ENCODE measurements at places on chromosomes 6 and 20.

DNA sequence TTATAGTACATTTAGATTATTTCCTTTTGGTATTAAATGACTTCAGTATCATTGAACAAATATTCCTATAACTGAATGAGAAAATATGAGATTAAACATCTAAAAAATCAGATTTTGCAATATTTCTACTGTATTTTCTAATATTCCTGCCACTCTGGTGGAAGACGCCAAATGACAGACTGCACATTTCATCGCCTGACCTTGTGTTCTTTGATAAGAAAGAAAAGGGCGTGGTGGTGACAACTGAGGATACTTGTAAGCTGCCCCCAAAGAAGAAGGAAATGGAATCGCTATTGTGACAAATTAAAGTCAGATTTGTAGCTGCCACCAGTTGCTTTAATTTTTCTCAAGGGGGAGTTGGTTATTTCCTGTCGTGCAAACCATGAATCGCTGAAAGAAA is 131.3 kb downstream of the MTFR2 start:
- no peak for DNase-seq

GRCh38 chr20:56592211-56592610 is 36.9 kb upstream of the TFAP2C start:
- DNase-seq, result no peak

DNA sequence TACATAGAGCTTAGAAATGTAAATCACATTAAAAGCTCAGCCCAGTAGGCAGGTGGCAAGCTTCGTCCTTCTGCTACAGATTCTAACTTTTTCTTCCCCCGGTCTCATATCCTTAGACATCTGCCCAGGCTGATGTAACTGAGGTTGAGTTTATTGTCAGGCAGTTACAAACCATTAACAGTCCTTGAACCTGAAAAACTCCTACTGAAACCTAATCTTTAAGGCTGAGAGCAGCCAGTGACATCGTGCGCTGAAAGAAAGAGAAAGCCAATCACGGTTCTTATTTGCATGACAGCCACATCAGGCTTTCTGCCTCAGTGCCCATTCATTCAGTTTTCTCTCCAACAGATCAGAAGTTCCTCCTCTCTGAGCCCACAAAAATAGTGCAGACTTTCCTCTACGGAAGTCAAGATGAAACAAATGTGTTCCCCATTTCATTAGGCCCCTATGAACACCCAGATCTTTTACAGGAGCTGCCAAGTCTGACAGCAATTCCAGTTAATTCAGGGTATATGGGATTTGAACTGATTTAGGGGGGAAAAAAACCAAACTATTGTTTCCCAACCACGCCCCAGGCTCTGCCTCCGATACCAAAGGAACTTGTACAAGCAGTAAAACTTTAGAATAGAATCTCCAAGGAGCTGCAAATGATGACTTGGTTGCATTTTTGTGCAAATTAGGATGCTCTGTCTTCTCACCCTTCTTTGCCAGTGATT is at the start of gene NHSL1:
TSS of gene NHSL1 (minus strand) at position 192 of the 716 bp plus-strand sequence. CDS start 204 bp downstream, outside the sequence.
- no peak for DNase-seq

DNA sequence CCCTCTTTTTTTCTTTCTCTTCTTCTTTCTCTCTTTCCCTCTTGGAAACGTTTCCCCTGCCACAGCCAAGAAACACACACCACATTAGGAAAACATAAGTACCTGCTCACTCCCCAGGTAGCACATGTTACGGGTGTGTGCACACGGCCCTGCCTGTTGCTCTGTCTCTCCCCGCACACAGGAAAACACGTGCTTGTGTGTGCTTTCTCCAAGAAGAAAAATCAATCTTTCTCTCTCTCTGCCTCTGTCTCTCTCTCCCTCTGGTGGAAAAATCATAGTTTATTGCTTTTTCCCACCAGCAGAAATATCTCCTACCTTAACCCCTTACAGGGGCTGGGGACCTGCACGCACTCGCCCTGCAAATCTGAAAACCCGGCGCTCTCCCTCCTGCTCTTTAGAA is 102.3 kb downstream of the EDN3 start:
- DNase-seq, result no peak

DNA sequence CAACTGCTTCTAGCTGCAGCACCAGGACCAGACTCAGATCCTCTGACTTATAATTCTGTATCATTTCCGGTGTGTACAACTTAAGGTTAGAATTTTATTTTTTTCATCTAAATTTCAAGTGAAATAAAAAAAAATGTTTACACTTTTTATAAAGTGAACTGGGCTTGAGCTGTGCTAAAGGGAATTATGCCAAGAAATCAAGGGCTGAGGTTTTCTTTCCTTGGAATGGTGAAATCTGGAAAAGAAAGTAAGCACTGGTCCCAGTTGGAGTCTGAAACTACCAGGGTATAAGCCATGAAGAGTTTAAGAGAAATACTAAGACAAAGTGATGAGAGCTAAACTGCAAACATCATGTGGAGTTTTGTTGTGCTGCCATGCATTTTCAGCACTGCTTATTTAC is 21.7 kb upstream of the FYN start:
- no peak for DNase-seq

DNA sequence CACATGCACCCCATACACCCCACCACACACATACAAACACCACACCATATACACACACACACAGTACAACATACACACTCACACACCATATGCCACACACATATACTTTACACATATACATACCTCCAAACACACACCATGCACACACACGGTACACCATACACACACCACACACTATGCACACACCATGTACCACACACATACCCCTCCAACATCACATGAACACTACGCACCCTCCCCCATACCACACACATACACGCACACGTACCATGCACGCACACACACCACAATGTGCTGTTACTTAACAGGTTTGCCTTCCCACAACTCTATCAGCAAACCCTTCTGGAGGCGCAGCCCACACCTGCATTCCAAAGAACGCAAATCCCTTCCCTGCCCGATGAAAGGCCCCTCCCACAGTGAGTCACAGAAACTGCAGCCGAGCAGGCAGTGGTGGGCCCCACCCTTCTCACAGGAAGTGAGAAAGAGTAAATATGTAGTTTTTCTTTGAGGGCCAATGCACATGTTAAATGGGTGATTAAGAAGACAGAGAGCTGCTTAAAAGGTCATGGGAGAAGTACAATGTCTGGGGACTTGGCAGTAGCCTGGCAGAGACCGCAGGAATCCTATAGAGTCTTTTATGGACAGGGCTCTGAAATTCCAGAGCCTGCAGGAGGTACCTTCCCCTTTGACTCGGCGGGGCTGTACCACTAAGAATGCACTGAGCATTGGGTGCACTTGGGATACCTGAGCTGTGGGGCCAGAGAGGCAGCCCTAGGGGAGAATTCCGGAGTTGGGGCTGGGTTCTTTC is 34.1 kb upstream of the EZR start:
- no peak for DNase-seq

- DNase-seq, result no peak
These were observed 55.6 kb downstream of the KLHL32 start for GRCh38 chr6:96980142-96980541.

- no peak for DNase-seq
These were observed 38.3 kb downstream of the HNF4A start for GRCh38 chr20:44393608-44394451.

DNA sequence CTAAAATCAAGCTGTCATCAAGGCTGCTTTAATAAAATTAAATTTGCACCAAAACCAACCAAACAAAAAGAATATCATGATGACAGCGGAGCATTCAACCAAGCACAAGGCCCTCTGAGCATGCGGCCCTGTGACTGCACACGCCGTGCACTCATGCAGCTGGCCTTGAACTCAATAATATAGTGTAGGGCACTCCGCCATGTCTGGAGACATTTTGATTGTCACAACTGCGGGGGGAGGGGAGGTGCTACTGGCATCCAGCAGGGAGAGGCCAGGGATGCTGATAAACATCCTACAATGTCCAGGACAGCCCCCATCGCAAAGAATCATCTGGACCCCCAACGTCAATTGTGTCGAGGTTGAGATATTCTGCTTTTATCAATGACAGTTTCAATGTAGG is 9.7 kb downstream of the MOCS3 start:
- DNase-seq, result no peak

GRCh38 chr6:14312587-14312986 is 195.0 kb downstream of the CD83 start:
- DNase-seq, result no peak

GRCh38 chr20:3296261-3297078 is 57.5 kb upstream of the SLC4A11 start:
- no peak for DNase-seq

DNA sequence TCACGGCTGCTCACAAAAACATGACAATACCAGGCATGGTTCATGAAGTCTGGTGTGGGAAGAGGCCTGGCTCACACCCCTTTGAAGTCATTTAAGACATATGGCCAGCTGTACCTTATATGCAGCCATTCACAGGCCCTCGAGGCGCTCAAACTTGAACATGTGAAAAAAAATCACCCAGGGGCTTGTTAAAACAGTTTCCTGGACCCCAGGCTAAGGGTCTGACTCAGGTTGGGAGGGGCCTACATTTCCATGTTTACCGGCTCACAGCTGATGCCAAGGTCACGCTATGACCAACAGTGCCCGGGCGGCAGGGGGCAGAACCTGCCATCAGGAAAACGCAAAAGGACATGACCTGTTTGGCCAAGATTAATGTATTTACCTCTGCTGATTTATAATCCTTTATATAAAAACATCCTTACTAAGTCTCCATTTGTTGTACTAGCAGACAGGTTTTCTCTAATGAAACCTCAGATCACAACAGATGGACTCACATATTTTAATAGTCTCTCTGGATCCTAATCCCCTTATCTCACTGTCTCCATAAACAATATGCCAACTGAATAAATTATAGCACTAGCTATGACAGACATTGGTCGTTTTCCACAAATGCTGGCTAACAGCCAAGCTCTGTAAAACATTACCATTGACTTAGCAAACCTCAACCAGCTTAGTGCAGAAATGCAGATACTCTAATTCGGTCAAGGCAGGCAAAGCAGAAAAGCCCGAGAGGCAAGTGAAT is 19.9 kb downstream of the EZR start:
- DNase-seq, result no peak

DNA sequence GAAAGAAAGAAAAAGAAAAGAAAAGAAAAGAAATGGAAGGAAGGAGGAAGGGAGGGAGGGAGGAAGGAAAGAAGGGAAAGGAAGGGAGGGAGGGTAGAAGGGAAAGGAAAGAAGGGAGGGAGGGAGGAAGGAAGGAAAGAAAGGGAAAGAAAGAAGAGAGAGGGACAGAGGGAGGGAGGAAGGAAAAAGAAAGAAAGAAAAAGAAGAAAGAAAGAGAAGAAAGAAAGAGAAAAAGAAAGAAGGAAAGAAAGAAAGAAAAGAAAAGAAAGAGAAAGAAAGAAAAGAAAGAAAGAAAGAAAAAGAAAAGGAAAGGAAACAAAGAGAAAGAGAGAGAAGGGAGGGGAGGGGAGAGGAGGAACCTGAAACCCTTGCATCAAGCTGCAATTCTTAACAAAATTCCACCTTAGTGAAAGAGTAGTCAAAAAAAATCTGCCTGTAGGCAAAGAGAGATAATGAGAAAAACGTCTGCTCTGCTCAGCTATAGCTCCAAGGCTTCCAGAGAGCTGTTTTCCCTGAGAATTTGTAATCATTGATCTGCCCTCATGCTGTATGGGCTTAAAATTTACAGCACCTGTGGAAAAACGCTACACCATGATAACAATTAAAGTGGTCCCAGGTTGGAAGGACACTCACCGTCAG is 16.7 kb upstream of the MYCT1 start:
- DNase-seq, result no peak

DNA sequence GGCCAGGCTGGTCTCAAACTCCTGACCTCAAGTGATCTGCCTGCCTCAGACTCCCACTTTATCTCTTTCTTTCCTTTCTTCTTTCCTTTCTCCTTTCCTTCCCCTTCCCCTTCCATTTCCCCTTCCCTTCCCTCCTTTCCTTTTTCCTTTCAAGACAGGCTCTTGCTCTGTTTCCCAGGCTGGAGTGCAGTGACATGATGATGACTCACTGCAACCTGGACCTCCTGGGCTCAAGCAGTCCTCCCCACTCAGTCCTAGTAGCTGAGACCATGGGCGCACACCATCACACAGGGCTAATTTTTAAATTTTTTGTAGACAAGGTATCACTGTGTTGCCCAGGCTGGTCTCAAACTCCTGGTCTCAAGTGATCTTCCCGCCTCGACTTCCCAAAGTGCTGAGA is 377.6 kb upstream of the ZFP64 start:
- no peak for DNase-seq

- DNase-seq, result no peak
These were observed 1.8 kb downstream of the MYT1 start for GRCh38 chr20:64165866-64166600.

DNA sequence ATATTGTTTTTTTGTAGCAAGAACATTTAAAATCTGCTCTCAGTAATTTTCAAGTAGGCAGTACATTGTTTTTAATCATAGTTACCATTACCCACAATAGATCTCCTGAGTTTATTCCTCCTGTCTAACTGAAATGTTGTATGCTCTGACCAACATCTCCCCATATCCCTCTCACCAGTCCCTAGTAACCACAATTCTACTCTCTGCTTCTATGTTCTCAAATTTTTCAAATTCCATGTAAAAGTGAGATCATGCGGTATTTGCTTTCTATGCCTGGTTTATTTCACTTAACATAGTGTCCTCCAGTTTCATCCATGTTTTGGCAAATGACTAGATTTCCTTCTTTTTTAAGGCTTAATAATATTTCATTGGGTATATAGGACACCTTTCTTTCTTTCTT is 300.5 kb downstream of the KCNQ5 start:
- DNase-seq, result no peak

- no peak for DNase-seq
These were observed 286.2 kb downstream of the THBS2 start for GRCh38 chr6:168967281-168967925.

- no peak for DNase-seq
These were observed 23.5 kb upstream of the CDH22 start for GRCh38 chr20:46331611-46332361.

GRCh38 chr6:7542874-7543624 is 1.6 kb downstream of the DSP start:
- DNase-seq, result peak; percentile 14

GRCh38 chr6:38459291-38459690 is 180.4 kb downstream of the BTBD9 start:
- no peak for DNase-seq

DNA sequence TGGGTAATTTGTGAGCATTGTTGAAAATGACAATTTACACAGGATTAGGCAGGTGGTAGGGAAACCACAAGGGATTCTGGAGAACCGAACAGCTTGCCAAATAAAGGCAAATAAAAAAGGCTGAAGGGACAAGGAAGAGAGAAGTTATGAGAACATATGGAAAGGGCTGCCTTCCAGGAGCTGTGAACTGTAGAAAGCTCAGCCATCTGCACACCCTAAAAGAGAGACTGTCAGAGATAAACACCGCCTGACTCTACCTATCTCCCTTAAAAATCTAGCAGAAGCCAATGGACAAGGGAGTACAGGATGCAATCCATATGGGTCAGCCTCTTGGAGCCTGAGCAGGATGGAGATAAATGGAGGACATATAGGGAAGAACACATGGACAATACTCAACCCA is 12.7 kb upstream of the SLC17A1 start:
- no peak for DNase-seq

DNA sequence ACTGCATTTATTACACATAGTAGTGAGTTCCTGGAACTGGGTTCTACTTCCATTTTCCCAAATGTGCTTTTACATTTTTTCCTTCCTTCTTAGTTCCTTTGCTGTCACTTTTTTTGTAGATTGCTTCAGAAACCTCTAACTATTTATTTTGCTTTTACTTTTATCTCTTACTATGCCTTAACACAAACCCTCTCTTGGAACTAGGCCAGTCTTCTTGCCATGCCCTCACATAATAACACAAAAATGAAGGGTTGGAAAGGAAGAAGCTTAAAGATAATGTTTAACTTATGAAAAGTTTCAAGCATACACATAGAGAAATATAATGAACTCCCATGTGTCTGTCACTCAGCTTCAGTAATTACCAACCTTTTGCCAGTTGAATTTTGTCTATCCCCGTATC is 27.1 kb downstream of the TOP1 start:
- DNase-seq, result no peak

- DNase-seq, result no peak
These were observed 30.8 kb downstream of the BPIFB4 start for GRCh38 chr20:33110147-33110825.
